ENCODE measurements at places on chromosomes 11 and 22. TPM values are rescaled to one million over a fixed set of nuclear protein-coding genes. Genes with fewer than 3 reads are reported as not detected.

DNA sequence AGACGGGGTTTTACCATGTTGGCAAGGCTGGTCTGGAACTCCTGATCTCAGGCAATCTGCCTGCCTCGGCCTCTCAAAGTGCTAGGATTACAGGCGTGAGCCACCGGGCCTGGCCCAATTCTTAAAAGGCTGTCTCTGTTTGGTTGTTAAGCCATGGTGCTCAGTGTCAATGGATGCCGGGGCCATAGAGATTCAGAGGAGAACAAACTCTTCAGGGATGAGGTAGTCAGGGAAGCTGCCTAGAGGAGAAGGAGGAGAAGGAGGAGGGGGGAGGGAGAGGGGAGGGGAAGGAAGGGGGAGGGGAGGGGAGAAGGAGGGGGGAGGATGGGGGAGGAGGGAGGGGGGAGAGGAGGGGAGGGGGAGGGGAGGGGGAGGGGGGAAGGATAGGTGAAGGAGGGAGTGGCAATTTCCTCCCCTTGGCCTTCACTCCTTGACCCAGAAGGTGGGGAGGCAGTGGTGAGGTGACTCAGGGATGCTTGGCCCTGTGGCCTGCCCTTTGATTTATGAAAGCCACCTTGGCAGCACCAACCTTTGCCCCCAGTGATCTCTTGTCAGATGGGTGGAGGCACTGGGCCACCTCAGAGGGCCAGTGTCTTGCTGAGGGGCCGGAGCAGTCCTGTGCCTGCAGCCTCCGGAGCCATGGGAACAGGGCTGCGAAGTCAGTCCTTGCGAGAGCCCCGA lies at the start of gene C11orf86:
Gene C11orf86 (plus strand): TSS at position 581 of the 681 bp plus-strand sequence. CDS start 59 bp downstream, at position 640.
- H3K4me1 ChIP-seq = no peaks in the 10 kb centered on the region
- no peak for DNase-seq
- no peaks in the 10 kb centered on the region for H3K36me3 ChIP-seq
- H3K4me3 ChIP-seq = no peak within 1 kb of the TSS

GRCh38 chr22:26516503-26516902 lies 4.2 kb upstream of the TFIP11 start:
- H3K4me1 ChIP-seq = peaks cover 2% of the 10 kb centered on the region
- H3K27me3 ChIP-seq = no peaks in the 10 kb centered on the region
- no peak overlapping the region for H3K4me3 ChIP-seq
- no peak for DNase-seq
- no peak overlapping the region for H3K27ac ChIP-seq
- H3K36me3 ChIP-seq = no peaks in the 10 kb centered on the region

MYEOV gene
- total RNA-seq = 0.35 TPM

DNA sequence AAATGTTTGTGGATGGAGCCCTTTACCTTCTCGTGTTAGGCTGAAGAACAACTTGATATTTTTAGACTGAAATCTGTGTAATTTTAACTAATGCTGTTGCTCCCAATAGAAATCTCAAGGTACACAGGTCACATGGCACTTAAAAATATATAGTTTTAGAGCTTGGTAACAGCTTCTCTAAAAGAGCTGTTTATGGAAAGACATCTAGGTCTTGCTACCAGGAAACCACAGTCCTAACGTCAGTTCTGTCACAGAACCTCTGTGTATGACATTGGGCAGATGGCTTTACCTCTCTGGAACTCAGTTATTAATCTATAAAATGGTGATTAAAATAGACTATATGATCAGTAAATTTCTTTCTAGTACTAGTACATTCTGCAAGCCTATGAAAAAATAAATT lies 35.4 kb downstream of the PAK1 start:
- H3K27ac ChIP-seq = no peak overlapping the region
- no peaks in the 10 kb centered on the region for H3K4me1 ChIP-seq
- H3K4me3 ChIP-seq = no peak overlapping the region

TRIM66 gene
- total RNA-seq = 7.4 TPM

MALAT1 gene
- total RNA-seq = 10,047 TPM

DNA sequence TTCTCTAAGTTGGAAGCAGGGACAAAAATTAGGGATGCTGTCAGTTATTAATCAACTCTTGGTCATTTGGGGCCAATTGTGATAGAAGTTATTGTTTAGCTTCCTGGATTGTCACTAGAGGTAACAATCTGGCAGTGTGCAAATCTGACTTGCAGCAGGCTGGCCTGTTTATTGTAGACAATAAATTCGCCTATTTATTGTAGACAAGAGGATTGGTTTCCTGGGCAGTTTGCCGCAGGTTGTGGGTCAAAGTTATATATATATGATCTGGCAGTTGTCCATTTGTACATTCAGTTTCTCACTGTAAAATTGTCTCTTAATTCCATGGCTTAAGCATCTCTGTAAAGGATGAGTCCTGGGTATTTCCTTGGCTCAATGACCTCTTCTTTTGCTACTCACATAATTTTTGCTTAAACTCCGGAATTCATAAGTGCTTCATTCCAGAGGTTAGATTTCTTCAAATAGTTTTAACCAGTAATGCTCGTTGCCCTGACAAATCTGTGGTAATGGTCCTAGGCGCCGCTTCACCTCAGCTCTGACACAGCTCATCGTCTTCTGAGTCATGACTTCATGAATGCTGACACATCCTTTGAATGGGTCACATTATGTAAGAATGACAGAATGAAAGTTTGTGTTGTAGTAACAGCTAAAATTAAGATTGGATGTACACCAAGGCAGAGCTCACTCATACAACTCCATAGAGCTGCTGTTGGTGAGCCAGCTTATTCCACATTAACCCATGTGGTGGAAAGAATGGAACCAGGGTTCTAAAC lies 7.8 kb upstream of the MMP3 start:
- no peak overlapping the region for H3K4me3 ChIP-seq
- no peak overlapping the region for H3K27ac ChIP-seq
- H3K4me1 ChIP-seq = no peaks in the 10 kb centered on the region
- H3K36me3 ChIP-seq = no peaks in the 10 kb centered on the region
- H3K27me3 ChIP-seq = no peaks in the 10 kb centered on the region
- no peak for DNase-seq

DNA sequence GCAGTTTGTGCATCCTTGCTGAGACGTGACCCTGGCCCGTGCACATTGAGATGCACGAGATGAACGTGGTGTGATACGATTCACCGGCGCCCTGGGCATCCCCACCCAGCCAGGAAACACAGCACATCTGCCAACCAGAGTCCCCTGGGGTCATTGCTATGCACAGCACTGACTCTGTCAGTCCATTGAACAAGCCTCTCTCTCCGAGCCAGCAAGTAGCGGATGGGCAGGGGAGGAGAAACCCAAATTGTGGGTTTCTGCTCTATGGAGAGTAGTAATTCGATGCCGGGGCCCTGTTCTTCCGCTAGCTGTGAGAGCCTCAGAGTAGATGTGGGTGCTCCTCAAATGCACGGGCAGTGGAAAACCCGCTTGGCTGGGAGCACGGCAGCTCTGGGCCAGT lies 85.1 kb downstream of the ARHGAP8 start:
- DNase-seq = no peak
- no peaks in the 10 kb centered on the region for H3K36me3 ChIP-seq
- no peaks in the 10 kb centered on the region for H3K27me3 ChIP-seq

DNA sequence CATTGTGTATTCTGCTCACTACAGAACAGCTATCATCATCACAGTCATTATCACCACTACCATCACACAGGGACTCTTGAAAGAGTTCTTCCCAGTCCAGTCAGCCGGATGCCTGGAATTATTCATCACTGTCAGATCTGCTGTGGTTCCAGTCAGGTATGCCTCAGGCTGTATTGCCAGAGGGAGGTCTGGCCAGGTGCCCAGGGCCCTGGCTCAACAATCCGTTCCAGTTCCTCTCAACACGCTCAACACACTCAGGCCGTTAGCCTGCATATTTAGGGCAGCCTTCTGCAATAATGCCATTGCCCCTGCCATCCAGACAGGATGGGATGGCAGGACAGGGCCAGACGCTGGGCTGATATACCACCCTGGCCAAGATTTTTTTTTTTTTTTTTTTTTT lies 28.6 kb upstream of the RASL10A start:
- no peaks in the 10 kb centered on the region for H3K27me3 ChIP-seq
- DNase-seq = peak; percentile 80
- H3K4me1 ChIP-seq = no peaks in the 10 kb centered on the region
- H3K4me3 ChIP-seq = no peak overlapping the region
- H3K36me3 ChIP-seq = no peaks in the 10 kb centered on the region

CD44 gene
- total RNA-seq = 421 TPM

CRYBA4 gene
- not detected for total RNA-seq

- no peak overlapping the region for H3K27ac ChIP-seq
- H3K36me3 ChIP-seq = no peaks in the 10 kb centered on the region
- H3K27me3 ChIP-seq = no peaks in the 10 kb centered on the region
- H3K4me1 ChIP-seq = no peaks in the 10 kb centered on the region
- no peak overlapping the region for H3K4me3 ChIP-seq
- DNase-seq = no peak
Measured at GRCh38 chr22:46346680-46347405, 11.3 kb downstream of the TRMU start.

DNA sequence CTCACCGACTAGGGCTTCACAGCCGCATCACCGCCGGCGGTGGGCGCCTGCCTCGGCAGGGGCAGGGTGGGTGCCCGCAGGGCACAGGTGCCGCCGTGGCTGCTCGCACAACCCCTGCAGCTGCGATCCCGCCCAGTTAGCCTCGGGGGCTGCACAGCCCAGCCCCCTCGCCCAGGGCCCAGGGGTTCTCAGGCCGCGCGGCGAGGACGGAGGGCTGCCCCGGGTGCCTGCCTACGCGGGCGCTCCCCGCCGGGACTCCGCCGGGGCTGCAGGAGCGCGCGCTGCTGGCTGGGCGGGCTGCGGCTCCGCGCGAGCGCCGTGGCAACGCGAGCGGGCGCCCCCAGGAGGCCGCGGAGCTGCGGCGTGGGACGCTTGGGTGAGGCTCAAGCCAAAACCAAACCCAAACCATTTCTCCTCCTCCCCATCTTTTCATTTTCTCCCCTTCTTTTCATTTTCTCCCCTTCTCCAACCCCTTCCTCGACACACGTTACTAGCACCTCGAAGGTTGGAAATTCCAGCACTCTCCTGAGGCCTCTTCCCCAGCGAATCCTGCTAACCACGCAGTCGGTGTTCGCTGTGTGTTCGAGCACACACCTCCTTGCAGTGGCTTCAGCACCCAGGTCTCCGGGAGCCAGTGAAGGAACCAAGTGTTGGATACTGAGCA lies at the start of gene MICAL3:
Gene MICAL3 (minus strand): TSS at position 286 of the 664 bp plus-strand sequence. CDS start 117,749 bp downstream, outside the sequence.
- DNase-seq = peak; percentile 68
- peak within 1 kb of the TSS; percentile 33 for H3K4me3 ChIP-seq
- no peaks in the 10 kb centered on the region for H3K36me3 ChIP-seq
- H3K4me1 ChIP-seq = peaks cover 4% of the 10 kb centered on the region
- H3K27ac ChIP-seq = peak within 1 kb of the TSS; percentile 88

OR56A1 gene
- total RNA-seq = 0.07 TPM

DNA sequence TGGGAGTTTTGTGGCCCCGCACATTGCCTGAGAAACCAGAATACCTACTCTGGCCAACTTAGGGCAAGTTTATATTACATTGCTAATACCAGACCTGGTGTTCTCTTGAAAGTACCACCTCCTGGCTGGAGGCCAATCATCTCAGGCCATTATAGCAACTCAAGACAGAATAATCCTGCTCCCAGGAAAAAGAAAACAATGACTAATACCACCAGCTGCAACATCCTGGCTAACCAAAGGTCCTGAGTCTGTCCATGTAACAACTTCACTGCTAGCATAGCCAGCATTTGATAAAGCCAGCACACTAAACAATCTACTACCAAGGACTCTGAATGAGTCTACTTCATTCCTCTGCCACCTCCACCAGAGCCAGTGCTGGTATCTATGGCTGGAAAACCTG lies 1298.7 kb upstream of the CNTN5 start:
- H3K27ac ChIP-seq = no peak overlapping the region
- H3K4me1 ChIP-seq = no peaks in the 10 kb centered on the region
- no peak overlapping the region for H3K4me3 ChIP-seq
- H3K36me3 ChIP-seq = no peaks in the 10 kb centered on the region

GRCh38 chr11:35347921-35348331 lies 71.4 kb downstream of the SLC1A2 start:
- peaks cover 9% of the 10 kb centered on the region for H3K4me1 ChIP-seq
- no peak overlapping the region for H3K4me3 ChIP-seq
- no peak overlapping the region for H3K27ac ChIP-seq
- H3K36me3 ChIP-seq = no peaks in the 10 kb centered on the region
- no peaks in the 10 kb centered on the region for H3K27me3 ChIP-seq

- H3K27me3 ChIP-seq = no peaks in the 10 kb centered on the region
- H3K36me3 ChIP-seq = no peaks in the 10 kb centered on the region
- H3K4me3 ChIP-seq = no peak overlapping the region
- H3K27ac ChIP-seq = no peak overlapping the region
- H3K4me1 ChIP-seq = no peaks in the 10 kb centered on the region
Measured at GRCh38 chr11:24734742-24735237, 237.9 kb downstream of the LUZP2 start.

DNA sequence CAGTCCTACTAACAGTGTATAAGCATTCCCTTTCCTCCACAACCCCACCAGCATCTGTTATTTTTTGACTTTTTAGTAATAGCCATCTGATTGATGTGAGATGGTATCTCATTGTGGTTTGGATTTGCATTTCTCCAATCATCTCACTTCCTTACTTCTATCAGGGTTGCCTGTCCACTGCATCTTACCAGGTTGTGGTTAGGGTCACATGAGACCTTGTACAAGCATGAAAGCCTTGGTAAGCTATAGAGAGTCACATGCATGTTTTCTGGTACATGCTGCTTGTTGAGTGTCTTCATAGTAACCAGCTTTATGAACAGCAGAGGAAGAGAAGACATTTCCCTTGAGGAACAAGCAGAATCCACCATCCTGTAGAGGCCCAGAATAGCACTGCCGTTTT lies 102.9 kb upstream of the PAX6 start:
- no peak overlapping the region for H3K4me3 ChIP-seq
- no peaks in the 10 kb centered on the region for H3K36me3 ChIP-seq
- no peak overlapping the region for H3K27ac ChIP-seq
- no peak for DNase-seq
- H3K27me3 ChIP-seq = no peaks in the 10 kb centered on the region
- no peaks in the 10 kb centered on the region for H3K4me1 ChIP-seq

DNA sequence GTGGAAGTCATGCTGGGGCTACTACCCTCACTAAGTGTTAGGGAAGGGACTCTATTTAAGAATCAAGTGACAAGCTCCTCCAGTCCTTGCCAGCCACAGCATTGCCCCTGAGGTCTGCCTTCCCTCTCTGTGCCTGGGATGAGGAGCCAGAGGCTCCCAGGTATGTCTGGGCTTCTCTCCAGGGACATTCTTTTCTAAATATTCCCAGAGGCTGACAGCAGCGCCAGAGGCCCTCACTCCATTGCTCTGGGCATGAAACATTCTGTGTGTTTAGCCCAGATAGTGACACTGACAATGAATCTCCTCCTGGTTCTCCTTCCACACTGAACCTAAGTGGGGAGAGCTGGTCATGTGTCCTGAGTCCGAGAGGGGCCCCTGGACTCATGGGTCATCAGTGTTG lies 2.2 kb downstream of the OR51E1 start:
- no peak overlapping the region for H3K4me3 ChIP-seq
- H3K27ac ChIP-seq = no peak overlapping the region
- DNase-seq = no peak
- no peaks in the 10 kb centered on the region for H3K36me3 ChIP-seq
- no peaks in the 10 kb centered on the region for H3K4me1 ChIP-seq
- no peaks in the 10 kb centered on the region for H3K27me3 ChIP-seq

DNA sequence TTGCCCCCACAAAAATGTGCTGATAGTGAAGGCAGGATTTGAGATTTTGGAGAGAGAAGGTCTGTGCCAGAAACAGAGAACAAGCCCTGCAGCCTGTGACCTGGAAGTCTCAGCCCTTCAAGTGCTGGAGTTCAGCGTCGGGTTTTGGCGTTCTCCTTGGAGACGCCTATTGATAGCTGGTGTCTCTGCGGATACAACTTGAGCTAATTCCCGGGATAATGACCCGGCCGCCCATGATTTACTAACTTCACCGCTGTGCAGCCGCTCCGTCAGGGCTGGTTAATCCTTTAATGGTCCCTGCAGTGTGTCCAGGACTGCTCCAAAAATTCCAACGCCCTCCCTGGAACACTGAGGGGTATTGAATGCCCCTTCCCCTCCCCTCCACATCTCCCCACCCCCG lies 76.6 kb downstream of the WT1 start:
- H3K36me3 ChIP-seq = no peaks in the 10 kb centered on the region
- H3K4me1 ChIP-seq = peaks cover 6% of the 10 kb centered on the region

GNAZ gene
- 15.4 TPM for total RNA-seq
